ENCODE measurements at places on chromosomes 11 and 22.

- DNase-seq, result no peak
Measured at GRCh38 chr11:70486026-70486415, 87.7 kb downstream of the CTTN start.

DNA sequence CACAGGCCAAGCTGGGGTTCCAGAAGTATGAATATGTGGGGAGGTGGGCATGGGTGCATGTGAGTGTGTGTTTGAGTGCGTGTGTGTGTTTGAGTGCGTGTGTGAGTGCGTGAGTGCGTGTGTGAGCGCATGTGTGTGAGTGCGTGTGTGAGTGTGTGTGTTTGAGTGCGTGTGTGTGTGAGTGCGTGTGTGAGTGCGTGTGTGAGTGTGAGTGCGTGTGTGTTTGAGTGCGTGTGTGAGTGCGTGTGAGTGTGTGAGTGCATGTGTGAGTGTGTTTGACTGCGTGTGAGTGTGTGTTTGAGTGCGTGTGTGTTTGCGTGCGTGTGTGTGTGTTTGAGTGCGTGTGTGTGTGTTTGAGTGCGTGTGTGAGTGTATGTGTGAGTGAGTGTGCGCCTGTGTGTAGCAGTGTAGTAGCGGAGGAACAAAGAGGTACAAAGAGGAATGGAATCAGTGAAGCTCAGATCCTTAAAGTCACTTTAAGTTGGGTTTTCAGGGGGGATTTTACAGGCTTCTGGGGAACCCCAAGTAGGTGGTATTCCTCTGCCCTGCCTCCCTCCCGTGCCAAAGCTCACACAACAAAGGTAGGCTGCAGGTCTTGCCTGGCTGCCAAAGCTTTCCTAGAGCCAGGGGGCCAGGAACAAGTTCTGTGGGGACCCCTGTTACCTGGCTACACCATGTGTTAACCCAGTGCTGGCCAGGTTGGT, 137.1 kb downstream of the KIRREL3 start:
- DNase-seq, result no peak

- DNase-seq, result peak; percentile 83
Measured at GRCh38 chr11:73661035-73661628, 14.8 kb downstream of the PLEKHB1 start.

GRCh38 chr22:47275605-47276449, 513.4 kb downstream of the TBC1D22A start:
- DNase-seq, result no peak

DNA sequence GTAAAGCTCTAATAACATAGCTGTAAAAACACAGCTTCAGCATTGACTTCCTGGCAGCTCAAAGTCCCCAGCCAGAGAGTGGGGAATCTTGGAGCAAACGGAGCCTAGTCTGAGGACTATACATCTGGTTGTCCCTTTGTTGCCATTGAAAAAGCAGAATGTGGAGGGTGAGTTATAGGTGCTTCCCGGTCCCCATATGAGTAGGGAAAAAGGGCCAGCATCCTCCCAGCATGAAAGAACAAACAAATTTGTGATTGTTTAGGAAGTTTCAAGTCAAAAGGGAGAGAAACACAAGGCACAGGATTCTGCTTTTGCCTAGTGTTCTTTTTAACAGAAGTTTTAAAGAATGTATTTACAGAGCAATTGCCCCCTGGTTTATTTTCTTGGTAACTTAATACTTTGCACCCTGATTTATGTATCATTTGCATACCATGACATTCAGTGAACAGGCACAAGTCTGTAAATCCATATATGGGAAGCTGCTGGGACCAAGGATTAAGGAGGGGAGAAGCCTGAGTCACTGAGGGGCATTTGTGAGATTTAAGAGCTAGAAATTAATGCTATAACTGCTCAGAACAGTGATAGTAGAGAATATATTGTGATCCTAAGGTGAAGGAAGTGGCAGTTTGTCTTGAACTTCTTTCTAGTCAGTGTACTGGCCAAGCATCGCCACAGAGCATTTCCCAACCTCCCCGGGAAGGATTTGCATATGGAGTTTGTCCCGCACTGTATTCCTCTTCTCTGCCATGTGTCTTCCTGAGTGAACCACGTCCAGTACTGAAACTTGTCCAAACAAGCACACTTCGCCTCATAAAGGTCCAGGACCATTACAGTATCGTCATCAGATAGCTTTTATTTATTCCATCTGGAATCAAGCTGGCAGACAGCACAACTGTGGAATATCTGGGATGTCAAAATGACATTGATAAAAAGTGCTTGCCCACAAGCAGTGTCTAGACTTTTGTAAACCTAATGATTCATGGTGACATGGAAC, 103.0 kb downstream of the DBX1 start:
- DNase-seq, result no peak

DNA sequence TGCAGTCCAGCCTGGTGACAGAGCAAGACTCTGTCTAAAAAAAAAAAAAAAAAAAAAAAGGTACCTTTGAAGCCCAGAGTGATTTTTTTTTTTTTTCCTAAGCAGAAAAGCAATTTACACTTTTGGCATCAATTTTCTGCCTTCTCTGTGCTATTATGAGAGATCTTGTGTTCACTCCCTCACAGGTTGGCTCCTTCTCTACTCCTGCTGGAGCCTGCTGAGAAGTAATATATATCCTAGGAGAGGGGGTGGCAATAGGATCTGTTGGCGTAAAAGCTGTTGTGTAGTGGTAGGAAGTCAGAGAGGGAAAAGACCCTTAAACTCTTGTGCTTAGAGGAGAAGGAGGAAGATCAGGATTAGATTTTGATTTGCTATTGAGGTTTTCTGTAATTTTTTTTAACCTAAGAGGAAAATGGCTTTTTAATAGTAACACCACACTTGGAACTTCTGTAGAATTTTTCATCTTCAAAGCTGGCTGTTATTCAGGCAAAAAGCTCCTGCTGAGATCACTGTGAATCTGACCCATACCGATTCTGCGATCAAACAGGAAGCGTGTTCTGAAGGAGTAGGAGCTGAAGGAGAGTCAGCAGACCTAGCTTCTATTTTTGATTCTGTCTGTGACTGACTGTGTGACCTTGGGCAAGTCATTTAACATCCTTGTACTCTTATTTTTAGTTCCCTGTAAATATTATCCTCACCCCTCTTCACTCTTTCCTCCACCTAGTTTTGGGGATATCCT, 77.7 kb downstream of the TRIM44 start:
- DNase-seq, result peak; percentile 21

DNA sequence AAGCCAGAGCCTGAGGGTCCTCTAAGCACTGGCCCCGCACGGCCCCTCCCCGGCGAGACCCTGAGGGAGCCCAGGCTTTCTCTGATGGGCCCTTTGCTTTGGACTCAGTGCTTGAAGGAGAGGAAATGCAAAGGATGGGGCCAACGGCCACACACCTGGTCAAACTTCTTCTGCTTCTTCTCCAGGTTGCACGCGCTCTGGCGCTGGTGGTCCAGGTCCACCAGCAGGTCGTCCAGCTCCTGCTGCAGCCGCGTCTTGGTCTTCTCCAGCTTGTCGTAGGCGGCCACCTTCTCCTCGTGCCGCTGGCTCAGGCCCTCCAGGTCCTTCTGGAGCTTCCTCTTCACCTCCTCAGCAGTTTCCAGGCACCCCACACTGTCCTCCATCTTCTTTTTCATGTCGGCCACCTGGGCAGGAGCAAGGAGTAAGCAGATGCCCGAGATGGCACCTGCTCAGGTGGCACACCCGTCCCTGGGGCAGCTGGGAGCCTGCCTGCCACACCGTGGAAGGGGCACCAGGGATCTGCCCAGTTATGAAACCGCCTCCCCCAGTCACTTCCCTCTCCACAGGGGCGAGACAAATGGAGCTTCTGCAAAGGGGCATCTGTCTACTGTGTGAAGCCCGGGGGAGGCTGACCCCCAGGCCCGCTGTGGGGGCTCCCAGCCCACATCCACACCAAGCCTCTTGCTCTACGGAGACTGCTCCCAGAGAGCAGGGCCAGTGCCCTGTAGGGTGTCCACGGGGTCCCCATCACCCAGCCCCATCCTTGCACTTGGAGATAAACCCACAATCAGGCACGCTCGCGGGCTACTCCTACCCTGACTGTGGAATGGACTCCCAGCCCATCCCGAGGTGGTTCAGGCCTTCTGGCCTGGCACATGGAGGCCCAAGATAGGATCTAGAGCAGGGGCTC, 39.2 kb downstream of the APOL1 start:
- DNase-seq, result no peak

- peak; percentile 45 for DNase-seq
Measured at GRCh38 chr22:20022978-20023613, 2.2 kb downstream of the TANGO2 start.

GRCh38 chr11:46877580-46877979, 31.5 kb upstream of the CKAP5 start:
- no peak for DNase-seq

- DNase-seq, result no peak
Measured at GRCh38 chr22:25373961-25374360, 154.5 kb downstream of the CRYBB2 start.

- DNase-seq, result no peak
Measured at GRCh38 chr22:39942439-39943230, 17.6 kb upstream of the TMA7B start.

GRCh38 chr11:47869544-47870393, 21.6 kb upstream of the NUP160 start:
- DNase-seq, result no peak

- DNase-seq, result no peak
Measured at GRCh38 chr11:36441610-36442208, 68.4 kb downstream of the TRAF6 start.

GRCh38 chr11:73348838-73349237, 27.4 kb upstream of the RELT start:
- no peak for DNase-seq

DNA sequence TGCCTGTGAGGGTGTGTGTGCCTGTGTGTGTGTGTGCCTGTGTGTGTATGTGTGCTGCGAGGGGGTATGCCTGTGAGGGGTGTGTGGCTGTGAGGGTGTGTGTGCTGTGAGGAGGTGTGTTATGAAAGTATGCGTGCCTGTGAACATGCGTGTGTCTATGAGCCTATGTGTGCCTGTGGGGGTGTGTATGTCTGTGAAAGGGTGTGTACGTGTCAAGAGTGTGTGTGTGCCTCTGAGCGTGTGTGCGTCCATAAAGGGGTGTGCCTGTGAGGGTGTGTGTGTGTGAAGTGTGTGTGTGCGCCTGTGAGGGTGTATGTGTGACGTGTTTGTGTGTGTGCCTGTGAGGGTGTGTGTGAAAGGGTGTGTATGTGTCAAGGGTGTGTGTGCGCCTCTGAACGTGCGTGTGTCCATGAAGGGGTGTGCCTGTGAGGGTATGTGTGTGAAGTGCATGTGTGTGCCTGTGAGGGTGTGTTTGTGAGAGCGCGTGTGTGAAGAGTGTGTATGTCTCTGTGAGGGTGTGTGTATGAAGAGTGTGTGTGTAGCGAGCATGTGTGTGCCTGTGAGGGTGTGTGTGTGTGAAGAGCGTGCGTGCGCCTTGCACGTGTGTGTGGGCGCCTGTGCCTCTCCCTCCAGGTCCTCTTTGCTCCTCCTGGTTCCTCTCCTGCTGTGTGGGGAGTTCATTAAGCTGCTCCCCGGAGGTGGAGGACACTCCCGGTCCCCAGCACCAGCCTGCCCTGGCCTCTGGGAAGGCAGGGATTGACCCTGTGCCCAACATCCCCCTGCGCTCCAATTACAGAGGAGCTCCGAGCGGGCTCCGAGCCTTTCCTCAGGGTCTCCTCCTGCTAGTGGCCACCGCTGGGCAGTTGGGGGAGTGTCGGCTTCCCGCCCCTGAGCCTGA, 53.3 kb downstream of the CACNA1I start:
- DNase-seq, result no peak

DNA sequence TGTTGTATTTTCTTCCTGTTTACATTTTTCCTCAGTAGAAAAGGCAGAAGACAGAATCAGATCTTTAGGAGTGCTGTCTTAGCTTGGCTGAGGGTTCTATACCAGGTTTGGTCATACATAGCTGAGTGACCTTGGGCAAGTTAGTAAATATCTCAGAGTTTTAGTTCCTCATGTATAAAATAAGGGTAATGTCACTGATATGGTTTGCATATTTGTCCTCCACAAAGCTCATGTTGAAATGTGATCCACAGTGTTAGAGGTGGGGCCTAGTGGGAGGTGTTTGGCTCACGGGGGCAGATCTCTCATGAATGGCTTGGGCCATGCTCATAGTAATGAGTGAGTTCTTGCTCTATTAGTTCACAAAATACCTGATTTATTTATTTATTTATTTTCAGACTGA, 7.5 kb upstream of the HTR3A start:
- no peak for DNase-seq

- DNase-seq, result peak; percentile 70
Measured at GRCh38 chr11:35487532-35488078, 37.8 kb downstream of the PAMR1 start.
